ENCODE measurements at places on chromosomes 7 and 10.

DNA sequence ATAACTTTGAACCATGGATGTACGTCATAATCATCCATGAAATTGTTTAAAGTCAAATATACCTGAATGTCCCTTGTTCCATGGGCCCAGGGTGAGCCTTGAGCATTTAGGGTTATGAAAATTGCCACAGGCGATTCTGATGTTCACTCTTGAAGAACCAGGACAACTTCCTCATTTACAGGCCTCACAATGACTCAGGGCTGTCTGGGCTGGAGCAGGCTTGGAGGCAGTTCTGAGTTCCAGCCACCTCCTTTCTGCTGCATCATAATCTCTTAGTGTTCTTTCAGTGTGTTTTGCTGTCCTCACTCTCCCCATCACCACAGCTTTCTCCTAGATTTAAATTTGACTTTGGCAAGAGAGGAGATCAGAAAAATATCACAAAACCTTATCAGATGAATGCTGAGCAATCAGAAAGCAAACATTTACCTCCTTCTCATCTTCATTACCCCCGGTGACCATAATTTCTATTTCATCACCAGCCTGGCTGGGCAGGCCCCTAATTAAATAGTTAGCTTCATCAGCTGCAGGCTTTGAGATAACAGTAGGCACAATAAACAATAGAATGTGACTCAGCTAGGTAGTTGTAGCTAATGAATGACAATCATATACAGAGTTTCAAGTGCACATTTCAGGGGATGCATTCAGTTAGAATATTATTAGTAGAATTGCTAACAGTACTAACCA lies 571.0 kb downstream of the SH2D4B start:
- no peak for DNase-seq

DNA sequence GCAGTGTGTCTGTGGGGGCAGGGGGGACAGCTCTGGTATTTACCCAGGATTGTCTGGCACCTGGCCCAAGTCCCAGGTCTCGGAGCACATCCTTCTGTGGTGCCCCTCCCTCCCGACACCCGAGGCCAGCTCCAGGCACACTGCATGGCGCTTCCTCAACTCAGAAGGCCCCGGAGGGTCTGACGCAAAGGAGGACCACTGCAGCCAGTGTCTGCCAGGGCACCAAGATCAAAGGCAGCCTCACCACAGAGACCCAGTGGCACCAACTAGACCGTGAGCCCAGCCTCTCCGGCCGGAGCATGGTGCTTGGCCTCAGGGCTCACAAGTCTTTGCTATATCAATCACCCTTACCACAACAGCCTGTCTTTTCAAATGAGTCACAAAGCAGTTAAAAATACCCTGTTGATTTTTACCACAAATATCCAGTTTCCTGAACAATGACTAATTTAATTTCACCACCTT lies 99.3 kb upstream of the DDC start:
- no peak for DNase-seq

GRCh38 chr7:31747553-31747952 lies 60.5 kb downstream of the PPP1R17 start:
- DNase-seq, result no peak

GRCh38 chr10:80289451-80290287 lies at the start of gene MAT1A:
TSS of gene MAT1A (minus strand) at chr10:80289658. CDS start at chr10:80289423, 235 bp downstream.
- no peak for DNase-seq

- DNase-seq, result no peak
These were observed 70.8 kb downstream of the CUL2 start for GRCh38 chr10:35019041-35020024.

- DNase-seq, result no peak
These were observed 11.3 kb downstream of the FERD3L start for GRCh38 chr7:19133886-19134285.

DNA sequence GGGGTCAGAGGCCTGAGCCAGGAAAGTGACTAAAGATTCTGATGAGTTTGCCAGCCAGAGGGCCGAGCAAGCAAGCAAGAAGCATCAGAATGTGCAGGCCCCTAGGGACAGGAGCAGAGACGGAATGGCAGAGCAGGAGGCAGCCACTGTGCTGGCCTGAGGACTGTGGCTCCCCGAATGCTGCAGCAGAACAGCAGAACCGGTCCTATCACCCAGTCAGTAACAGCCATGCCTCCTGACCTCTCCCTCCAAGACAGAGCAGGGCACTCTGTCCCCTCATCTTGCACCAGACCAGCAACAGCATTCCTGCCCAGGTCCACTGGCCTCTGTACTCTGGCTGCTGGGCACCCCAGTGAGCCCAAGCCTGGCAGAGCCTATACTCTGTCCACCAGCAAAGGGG lies 85.9 kb downstream of the ARHGAP22 start:
- DNase-seq, result no peak

GRCh38 chr7:133936074-133936473 lies 191.1 kb upstream of the LRGUK start:
- no peak for DNase-seq

DNA sequence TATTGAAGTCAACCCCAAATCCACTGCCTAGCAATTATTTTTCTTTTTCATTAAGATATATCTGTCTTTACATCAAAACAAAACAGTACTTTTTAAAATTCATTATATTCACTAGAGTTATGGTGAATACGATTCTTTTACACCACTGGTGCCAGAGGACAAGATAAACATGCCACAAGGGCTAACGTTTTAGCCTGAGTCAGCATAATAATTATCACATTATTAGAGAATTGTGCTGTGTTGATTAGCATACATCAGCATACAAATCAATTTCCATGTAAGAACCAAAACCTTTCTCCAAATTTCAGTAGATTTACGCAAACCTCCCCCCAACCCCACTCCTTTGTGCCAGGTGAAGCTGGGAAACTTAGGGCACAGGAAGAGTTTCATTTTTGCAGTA lies 131.1 kb upstream of the TMEM106B start:
- no peak for DNase-seq

DNA sequence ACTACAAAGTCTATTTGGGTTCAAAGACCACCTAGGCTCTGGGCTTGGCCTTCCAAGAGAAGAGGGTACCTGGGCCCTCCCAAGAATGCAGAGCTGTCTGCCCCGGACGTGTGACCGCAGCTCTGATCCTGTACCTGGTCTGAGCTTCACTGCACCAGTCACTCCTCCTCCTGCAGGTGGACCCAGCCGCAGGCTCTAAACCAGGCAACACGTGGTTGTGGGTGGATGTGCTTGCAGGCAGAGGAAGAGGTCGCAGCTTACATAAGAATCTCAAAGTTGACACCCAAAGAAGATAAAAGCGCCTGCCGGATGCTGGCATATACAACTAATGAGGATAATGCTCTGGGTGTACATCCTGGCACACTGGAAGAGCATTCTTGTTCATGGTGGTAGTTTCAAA lies 9.4 kb upstream of the PFKP start:
- DNase-seq, result no peak

GRCh38 chr7:44750921-44751571 lies 2.4 kb downstream of the ZMIZ2 start:
- peak; percentile 63 for DNase-seq

GRCh38 chr10:29028486-29028885 lies 260.4 kb upstream of the LYZL1 start:
- DNase-seq, result no peak

DNA sequence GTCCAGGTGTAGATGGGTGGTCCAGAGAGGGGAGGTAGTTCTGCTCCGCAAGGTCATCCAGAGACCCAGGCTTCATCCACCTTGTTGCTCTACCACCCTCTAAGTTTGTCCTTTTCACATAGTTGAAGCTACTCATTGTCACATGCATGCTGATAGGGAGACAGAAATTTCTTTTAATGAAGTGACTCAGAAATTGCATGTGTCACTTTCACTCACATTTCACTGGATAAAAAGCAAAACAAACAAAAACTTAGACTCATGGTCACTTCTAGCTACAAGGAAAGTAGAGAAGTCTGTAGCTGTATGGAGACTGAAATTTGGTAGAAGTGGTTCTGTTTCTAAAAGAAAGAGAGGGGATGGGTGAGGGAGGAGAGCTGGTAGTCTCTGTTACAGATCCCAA lies 161.9 kb downstream of the SORCS3 start:
- DNase-seq, result no peak

GRCh38 chr10:6406220-6407033 lies 173.6 kb downstream of the PRKCQ start:
- DNase-seq, result no peak

- no peak for DNase-seq
These were observed 41.1 kb upstream of the RBM33 start for GRCh38 chr7:155603205-155603857.

GRCh38 chr10:22464966-22465629 lies 119.8 kb downstream of the SPAG6 start:
- DNase-seq, result no peak

DNA sequence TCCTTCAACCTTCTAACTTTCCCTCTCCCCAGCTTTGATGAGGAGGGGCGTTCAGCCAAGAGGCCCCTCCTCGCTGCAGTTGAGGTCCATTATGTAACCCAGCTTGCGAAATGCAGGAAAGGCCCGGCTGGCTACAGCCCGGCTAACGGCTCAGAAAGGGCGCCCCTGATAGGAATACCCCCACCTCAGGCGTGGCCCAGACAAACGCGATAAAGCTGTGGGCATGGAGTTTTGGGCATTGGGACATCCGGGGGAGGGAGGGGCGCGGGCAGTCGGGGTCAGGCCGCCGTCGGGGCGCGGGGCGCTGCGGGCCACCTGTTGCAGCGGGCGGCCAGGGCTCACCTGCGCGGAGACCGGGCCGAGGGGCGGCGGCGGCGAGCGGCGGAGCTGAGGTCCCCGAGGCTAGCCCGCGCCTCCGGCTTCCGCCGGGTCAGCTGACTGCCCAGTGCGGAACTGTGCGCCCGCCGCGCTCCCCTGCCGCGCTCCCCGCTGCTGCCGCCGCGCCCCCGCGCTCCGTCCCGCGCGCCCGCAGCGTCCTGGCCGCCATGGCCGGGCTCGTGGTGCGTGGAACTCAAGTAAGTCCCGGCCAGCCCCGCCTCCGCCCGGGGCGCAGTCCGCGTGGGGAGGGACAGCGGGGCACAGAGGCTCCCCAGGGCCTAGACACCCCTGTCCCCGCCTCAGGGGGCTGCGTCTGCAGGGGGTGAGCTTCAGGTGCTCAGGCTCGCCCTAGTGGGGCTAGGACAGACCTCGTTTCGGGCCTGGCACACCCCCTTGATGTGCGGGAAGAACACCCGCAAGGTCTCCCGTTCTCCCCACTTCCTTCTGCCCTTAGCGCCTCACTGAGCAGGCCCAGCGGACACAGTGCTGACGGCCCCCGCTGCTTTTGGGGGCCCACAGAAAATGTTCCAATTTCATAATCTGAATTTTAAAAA lies at the start of gene LRMDA:
Gene LRMDA (plus strand): TSS at position 445 of the 932 bp plus-strand sequence.
- DNase-seq, result no peak

DNA sequence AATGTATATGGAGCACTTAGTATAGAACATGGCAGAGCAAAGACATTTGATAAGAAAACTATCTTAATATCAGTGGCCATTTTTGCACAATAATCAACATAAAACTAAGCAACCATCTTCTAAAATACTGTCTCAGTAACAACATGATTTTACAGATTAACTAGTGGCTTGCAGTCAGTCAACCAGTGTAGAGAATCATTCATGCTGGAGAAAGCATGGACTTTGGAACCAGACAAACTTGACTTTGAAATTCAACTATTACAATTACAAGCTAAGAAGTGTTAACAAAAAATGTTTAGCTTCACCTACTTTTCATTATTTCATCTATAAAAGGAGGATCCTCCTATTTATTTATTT lies 27.7 kb downstream of the CUBN start:
- no peak for DNase-seq

GRCh38 chr10:95467162-95467599 lies 94.0 kb downstream of the SORBS1 start:
- no peak for DNase-seq

DNA sequence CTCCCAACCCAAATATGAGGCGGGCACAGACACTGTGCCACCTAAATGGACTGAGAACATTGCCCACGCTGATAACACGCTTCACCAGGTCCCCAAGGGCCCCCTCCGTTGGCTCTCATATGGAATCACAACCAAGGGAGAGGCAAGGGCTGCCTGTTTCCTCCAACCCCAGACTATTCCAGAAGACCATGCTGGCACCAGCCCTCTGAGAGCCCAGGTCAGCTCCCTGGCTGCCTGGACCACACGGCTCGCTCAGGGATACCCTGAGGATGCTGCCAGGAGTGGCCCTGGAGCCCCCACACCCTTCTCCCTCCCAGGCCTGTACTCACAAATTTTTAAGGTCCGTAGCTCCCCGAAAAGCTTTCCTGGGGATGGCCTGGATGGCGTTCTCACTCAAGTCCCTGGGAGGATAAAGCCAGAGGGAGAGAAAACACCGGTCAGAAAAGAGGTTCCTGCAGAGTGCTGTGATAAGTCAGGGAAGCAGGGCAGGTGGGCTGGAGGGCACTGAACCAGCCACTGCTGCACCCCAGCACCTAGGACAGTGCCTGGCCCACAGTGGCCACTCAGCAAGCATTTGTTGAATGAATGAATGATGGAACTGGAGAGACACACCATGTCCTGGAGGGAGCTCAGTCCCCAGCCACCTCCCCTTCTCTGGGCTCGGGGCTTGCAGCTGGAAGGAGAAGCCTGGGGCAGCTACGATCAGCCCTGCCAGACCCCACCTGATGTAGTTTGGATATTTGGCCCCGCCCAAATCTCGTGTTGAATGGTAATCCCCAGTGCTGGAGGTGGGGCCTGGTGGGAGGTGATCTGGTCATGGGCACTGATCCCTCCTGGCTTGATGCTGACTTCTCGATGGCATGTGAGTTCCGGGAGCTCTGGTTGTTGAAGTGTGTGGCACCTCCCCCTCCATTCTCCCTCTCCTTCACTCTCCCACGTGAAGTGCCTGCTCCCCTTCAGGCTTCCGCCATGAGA lies 119.8 kb downstream of the SLIT1 start:
- no peak for DNase-seq

DNA sequence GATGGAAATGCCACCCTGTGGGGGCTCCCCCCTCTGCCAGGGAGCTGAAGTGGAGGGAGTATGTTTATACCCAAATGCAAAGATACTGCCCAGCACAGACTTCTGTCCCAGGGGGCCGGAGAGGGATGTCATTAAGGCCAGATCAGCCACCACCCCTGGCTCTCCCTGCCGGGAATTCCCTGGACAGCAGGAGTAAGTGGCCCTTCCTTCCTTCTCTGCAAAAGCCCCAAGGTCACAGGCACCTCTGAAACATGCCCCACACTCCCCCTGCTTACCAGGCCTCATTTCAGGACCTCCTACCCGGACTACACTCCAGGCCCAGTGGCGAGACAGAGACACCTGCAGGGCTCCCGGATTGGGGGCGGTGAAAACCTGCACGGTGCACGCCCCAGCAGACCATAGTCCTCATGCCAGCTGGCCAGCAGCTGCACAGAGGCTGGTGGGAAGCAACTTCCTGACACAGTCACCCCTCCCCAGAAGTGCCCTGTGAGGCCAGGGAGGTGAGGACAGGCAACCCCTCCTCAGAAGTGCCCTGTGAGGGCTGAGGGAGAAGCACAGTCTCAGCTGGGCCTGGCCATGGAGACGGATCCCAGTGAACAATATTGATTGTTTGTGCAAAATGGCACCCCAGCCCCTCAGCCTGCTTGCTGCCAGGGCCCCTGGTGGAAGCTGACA lies 33.0 kb upstream of the RET start:
- DNase-seq, result no peak

- DNase-seq, result no peak
These were observed 2.9 kb downstream of the ERLIN1 start for GRCh38 chr10:100182908-100183307.

DNA sequence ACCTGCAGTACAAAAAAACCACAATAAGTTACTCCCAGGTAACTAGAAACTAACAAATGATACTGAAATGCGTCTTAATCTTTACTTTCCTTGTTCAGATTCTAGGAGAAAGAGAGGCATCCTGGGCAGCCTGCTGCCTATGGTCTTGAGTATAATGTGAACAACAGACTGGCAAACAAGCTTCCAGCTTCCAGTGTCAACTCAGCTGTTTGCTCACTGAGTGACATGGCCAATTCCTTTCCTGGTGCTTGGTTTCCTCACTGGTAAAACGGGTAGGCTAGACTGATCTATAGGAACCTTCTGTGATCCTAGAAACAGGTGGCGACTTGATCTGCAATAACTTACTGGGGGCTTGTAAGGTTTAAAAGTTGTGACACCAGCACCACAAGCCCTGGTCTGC lies 10.1 kb downstream of the POLR3A start:
- no peak for DNase-seq

All from stimulated activated CD4-positive, alpha-beta T cell treated with anti-CD3 and anti-CD28 coated beads, Interleukin-4, amount 100 ng/mL, for 4 hours (primary cell).